Activated T-helper 1 cell treated with Interleukin-2 at 50 U/mL for 16 hours (primary cell): ENCODE measurements at places on chromosomes 6 and 20.

GRCh38 chr20:38052870-38053269 lies 19.3 kb downstream of the RPRD1B start:
- no peak for DNase-seq

GRCh38 chr6:701700-702479 lies 9.0 kb upstream of the EXOC2 start:
- no peak for DNase-seq

- no peak for DNase-seq
Observed at GRCh38 chr6:117494283-117494682, 11.8 kb downstream of the DCBLD1 start.

DNA sequence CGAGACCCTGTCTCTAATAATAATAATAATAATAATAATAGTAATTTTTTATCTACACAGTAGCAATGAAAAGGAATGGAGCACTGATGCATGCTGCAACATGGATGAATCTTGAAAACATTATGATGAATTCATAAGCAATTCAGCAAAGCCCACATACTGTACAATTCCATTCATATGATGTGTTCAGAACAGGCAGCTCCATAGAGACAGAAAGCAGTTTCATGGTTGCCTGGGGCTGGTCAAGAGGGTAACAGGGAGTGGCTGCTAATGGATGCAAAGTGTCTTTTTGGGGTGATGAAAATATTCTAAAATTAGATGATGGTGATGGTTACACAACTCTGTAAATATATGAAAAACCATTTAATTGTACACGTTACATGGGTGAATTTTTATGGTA lies 43.6 kb downstream of the SLC24A3 start:
- no peak for DNase-seq

- DNase-seq: no peak
Observed at GRCh38 chr6:47481806-47482205, 4.2 kb downstream of the CD2AP start.

GRCh38 chr20:35303735-35304491 lies 11.7 kb upstream of the FAM83C start:
- DNase-seq: peak; percentile 61
